ENCODE measurements at places on chromosomes 5 and 9.
A peak's percentile ranks its signal among the peaks of the same experiment; 100 is the strongest.

DNA sequence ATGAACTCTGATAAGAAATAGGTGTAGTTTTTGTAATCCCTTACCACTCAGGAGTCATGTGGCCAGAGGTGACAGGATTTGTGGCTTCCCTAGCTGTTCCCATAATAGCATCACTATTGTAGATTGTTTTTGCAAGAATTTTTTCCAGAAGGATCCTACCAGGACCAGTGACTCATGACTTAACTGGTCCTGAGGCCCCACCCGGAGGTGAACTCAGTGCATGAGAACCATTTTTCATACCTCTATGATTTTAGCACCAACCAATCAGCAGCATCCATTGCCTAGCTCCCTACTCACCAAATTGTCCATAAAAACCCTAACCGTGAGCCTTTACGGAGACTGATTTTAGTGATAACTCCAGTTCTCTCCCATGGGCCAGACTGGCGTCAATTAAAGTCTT lies 484.8 kb downstream of the PSAT1 start:
- no peak for DNase-seq

DNA sequence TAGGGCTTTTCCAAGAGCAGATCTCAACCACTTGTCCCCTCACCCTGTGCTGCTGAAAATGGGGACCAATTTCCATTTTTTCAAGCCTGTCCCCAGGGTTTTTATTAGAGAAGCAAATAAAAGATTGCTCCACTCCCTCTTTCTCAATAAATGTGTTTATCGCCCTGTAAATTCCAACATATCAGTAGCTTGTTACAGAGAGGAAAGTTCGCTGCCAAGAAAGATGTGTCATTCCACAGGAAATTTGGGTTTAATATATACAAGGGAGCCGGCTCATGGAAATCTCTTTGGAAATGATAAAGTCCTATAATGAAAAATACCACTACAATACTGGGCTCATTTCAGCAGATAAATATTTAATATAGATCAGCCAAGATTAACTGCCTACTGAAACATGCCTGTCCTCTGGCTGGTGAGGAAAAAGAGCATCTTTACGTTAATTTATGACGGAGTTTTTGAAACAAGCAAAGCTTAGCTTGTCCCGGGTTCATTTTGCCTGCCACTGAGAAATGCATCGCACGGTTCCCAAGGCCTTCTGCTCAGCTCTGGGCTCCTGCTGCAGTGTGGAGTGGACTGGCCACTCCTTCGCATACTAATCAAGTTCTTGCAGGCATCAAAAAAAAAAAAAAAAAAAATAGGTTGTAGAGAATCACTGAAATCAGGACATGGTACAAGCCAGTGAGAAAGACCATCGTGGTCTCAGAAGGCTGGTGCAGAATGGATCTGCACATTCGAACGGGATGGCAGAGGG lies 84.5 kb downstream of the BRINP1 start:
- no peak for DNase-seq

DNA sequence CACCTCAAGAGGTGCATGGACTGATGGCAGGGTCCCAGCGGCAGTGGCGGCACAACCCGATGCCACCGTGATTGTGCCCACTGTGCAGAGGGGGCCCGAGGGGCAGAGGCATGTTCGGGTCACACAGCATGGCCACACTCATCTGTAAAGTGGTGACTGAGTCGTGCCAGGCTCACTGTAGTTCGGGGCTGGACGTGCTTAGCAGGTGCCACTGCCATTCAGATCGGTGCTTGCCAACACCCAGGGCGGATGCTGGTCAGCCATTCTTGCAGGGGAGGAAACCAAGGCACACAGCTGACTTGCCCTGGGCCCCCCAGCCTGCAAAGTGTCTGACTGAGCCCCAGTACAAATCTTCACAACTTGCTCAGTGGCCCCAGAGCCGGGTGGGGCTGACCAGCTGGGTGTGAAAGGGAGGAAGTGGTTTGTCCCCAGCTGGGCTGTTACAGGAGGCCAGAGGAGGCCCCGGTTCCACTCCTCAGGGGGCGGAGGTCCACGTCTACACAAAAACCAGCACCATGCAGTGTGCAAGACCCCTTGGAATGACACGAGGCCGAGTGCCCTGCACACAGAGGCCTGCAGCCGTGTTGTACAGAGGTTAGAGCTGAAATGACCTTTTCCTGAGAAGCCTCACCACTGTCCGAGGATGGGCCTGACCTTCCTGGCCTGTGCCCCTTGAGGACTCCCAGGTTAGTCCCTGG lies 17.9 kb downstream of the FGD3 start:
- DNase-seq, result no peak

DNA sequence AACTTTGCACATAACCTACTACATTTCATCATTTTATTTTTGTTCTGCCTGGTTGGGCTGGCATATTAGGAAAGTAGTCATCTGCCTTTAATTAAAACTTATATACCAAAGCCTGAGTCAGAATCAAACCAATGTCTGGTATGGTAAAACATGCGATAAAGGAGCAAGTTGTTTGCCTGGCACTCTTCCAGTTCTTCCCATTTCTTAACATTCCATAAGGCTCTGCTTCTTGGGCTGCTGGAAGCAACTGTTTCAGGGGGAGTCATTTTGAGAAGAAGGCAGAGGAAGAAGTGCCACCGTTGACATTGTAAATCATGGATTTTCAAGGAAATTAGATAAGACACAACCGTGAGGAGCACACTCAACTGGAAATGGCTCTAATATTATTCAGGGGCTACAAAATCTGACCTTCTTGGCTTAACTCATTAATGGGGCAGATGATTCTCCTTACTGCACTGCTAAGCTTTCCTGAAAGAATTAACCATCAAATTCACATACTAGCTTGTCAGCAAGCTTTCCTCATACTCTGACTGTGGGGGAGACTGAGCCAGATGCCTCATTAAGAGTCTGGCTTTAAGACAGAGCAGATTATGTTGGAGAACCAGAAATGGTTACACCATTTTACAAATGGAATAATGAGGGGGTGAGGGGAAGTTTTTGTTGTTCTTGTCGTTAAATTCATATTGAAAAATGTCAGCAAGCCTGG lies 391.0 kb downstream of the TMEM232 start:
- DNase-seq, result no peak

GRCh38 chr5:172505403-172505759 lies 51.1 kb upstream of the SH3PXD2B start:
- DNase-seq, result no peak

DNA sequence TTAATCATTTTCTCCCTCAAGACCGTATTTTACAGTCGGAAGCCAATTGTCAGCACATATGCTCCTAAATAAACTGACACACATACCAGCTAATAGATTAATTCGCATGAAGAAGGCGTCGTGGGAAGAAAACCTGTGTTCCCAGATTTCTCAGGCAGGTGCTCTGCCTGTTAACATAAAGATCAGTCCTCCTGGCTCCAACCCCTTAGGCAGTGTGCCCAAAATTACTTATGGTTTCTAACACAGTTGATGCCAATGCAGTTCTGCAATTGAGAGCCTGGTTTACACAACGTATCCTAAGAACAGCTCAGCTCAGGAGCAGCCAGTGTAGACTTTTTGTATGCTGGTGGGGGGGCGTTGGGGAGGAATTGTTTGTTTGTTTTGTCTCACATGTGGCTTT lies 208.3 kb downstream of the ENC1 start:
- no peak for DNase-seq

DNA sequence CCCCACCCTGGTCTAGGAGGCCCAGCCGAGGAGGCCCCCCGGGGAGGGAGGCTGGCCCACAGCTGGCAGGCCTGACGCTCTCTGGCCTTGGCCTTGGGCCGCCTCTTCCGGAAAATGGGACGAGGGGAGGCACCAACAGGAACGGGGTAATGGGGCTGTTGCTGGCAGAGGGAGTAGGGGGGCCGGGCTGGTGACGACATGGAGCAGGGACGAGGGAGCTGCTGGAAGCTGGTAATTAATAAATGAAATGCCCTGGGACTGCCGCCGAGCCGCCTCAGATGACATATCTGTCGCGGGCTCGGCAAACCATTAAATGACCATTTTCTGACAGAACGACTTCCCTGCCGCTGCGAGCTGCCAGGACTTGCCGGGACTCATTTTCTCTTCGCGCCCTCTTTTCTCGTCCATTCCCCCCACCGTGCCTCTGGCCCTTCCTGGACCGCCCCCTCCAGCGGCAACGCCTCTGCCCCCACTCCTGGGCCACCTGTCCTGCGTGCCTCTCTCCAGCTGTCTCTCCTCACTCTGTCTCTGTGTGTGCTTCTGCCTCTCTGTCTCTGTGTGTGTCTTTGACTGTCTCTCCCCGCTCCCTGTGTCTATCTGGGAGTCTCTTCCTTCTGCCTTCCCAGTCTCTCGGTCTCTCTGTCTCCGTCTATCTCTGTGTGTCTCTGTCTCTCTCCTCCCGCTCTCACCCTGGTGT lies 215.7 kb downstream of the PAX5 start:
- DNase-seq, result no peak

DNA sequence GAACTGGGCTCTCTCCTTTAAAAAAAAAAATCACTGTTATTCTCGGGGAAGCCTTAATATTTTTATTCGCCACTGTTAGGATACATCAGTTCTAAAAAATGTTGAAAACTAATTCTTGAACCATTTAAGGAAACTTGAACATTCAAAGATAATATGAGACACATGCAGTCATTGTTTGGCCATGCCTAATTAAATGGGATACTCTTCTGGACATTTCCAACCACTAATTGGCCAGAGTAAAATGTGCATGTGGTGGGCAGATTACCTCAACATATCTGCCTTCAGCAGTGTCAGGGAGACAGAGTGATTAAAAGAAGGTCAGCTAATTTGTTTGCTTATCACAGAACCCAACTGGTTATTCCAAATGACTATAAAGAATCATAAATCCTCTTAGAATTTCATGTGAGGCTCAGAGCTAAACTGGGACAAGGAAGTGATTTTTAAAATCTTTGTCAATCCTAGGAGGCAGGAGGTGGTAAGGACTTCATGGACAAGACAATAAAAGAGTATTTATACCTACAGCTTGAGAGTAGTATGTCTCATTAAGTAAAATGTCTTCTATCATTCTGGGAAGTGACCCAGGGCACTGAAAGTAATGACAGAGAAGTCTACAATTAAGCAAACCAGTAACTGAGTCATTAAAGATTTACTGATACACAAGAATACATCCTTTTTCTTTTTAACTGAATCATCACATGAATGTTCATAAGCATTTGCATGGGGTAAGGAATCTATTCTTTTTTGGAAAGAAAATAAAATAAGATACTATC lies 242.9 kb upstream of the TRPM3 start:
- no peak for DNase-seq

GRCh38 chr9:116695438-116695837 lies 8.3 kb downstream of the TRIM32 start:
- no peak for DNase-seq

DNA sequence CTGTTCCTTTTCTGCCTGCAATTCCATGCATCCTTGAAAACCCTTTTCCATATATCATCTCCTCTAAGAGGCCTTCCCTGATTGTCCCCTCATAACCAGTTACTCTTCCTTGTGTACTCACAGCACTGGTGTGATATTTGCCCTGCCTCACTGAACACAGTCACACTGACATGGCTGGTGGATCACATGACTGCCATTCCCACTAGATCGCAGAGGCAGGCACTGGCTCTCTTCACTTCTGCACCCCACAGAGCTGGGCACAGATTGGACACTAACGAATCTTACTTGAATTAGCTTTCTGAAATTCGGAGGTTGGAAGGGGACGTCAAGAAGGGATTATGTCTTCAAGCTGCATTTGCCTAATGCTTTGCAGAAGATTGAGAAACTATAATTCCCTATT lies 208.0 kb downstream of the PAPPA start:
- no peak for DNase-seq

DNA sequence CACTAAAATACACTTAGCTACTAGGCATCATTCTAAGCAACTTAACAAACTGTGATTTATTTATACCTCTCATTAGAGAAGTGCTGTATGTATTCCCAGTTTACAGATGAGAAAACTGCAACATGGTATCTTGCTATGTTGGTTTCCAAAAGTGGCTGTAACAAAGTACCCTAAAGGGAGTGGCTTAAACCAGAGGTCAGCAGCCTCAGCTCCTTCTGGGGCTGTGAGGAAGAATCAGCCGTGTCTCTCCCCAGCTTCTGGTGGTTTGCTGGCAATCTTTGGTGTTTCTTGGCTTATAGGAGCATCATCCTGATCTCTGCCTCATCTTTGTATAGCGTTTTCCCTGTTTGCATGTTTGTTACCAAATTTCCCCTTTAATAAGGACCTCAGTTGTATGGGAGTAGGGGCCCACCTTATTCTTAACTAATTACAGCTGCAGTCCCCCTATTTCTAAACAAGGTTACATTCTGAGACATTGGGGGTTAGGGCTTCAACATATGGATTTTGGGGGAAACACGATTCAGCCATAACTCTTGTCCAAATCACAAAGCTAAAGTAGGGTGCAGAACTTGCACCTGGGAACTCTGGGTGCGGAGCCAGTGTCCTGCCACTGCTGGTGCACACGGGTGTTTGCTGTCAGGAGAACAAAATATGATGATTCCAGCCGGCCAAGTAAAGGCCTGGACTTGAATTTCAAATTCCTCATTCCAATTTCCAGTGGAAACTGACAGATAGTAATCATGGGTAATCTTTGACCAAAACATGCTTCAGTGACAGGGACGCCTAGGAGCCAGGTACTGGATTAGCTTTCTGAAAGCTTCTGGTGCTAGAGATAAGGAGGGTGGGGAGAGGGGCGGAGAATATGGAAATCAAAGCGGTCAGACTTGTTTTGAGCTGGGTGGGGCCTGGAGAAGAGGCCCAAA lies 43.3 kb downstream of the RAI14 start:
- peak; percentile 83 for DNase-seq

GRCh38 chr5:454936-455335 lies 12.0 kb downstream of the EXOC3 start:
- DNase-seq, result no peak

GRCh38 chr5:14364096-14364495 lies 217.5 kb upstream of the OTULINL start:
- DNase-seq, result no peak

GRCh38 chr5:107092695-107093094 lies 578.0 kb downstream of the EFNA5 start:
- no peak for DNase-seq

- DNase-seq, result no peak
These were observed 144.4 kb downstream of the GLIS3 start for GRCh38 chr9:4155221-4156026.

DNA sequence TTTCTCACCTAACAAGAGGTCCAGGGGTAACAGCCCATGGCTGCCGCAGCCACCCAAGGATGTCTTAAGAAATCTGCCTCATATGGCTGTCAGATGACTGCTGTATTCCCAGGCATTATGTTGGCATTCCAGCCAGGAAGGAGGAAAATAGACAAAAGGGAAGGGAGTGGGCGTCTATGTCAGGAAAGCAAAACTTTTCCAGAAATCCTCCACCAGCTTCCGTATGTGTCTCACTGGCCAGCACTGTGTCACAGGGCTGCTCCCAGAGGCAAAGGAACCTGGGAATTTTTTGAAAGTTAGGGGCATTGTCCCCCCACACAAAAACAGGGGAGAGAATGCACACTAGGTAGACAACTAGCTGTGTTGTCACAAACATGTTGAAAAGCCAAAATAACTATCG lies 7.3 kb downstream of the BHMT2 start:
- DNase-seq, result no peak

- no peak for DNase-seq
These were observed 147.5 kb downstream of the DAB2IP start for GRCh38 chr9:121798941-121799340.

GRCh38 chr5:93151896-93152295 lies 429.1 kb downstream of the NR2F1-AS1 start:
- no peak for DNase-seq

GRCh38 chr9:72863456-72864094 lies 89.3 kb downstream of the ALDH1A1 start:
- no peak for DNase-seq
